ENCODE measurements at places on chromosomes 3 and 15. TPM values are rescaled to one million over a fixed set of nuclear protein-coding genes. Genes with fewer than 3 reads are reported as not detected.

SLC27A2 gene
- polyA plus RNA-seq: 0.93 TPM

- DNase-seq: no peak
Measured at GRCh38 chr3:72133329-72134011, 348.5 kb upstream of the PROK2 start.

GLCE gene
- polyA plus RNA-seq: 6.1 TPM

C3orf20 gene
- not detected for polyA plus RNA-seq

Data from CD4-positive, alpha-beta memory T cell (primary cell).